ENCODE measurements at places on chromosomes 1 and 21.

DNA sequence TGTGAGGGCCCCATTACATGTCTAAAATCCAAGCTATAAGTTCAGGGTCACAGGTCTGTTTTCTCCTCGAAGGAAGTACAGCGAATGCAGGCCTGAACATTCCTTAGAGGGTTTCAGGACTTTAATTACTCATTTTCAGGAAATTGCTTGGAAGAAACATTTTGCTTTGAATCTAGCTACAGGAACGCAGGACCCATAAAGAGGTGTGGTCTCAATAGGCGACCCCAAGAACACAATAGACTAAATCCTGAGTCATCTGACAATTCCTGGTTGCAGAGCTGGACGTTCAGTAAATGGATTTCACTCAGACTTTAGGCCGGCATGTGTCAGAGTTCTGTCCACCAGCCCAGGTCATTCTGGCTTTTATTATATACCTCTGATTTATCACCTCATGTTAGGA is 1.0 kb upstream of the ERG start:
- no peak for DNase-seq

GRCh38 chr1:188444526-188444925 is 1615.8 kb downstream of the PLA2G4A start:
- DNase-seq = no peak

- no peak for DNase-seq
Observed at GRCh38 chr1:210294999-210295745, 33.5 kb upstream of the HHAT start.

GRCh38 chr1:33182401-33182841 is 578 bp upstream of the TRIM62 start:
- no peak for DNase-seq

DNA sequence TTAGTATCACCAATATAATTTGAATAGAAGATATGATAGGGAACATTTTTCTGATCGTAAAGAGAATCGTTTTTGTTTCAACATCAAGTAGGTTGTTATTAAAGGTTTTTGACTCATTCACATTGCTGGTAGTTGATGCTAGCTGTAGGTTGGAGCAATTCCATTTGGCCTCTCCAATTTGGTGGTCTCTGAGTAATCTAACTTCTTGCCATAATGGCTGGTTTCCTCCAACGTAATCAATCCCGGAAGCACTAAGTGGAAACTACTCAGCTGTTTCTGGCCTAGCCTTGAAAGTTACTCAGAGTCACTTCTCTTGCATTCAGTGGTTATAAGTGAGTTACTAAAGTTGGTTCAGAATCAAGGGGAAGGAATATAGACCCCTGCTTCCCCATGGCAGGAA is 26.0 kb downstream of the RCOR3 start:
- DNase-seq = no peak

- no peak for DNase-seq
Observed at GRCh38 chr1:235025422-235025984, 103.1 kb downstream of the TOMM20 start.

DNA sequence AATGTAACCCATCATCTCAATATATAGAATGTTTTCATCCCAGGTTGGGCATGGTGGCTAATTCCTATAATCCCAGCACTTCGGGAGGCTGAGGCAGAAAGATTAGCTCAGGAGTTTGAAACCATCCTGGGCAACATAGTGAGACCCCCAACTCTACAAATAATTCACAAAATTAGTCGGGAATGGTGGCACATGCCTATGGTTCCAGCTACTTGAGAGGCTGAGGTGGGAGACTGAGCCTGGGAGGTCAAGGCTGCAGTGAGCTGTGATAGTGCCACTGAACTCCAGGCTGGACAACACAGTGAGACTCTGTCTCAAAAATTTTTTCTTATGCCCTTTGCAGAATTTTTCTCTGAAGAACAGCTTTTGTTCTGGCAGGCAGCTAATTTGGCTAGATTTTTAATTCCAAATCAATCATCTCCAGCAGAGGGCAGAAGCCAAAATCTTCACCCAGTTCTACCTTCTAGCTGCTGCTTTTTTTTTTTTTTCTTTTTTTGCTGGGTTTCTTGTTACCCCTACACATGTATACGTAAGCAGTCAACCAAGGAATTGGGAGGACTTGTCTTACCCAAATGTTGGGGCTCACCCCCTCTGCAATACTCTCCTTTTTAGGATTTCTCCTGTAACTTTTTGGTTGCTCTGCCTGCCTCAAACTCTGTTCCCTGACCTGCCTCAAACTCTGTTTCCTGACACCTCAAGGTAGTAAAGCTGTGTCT is 2.7 kb upstream of the RAD54L start:
- DNase-seq = no peak

DNA sequence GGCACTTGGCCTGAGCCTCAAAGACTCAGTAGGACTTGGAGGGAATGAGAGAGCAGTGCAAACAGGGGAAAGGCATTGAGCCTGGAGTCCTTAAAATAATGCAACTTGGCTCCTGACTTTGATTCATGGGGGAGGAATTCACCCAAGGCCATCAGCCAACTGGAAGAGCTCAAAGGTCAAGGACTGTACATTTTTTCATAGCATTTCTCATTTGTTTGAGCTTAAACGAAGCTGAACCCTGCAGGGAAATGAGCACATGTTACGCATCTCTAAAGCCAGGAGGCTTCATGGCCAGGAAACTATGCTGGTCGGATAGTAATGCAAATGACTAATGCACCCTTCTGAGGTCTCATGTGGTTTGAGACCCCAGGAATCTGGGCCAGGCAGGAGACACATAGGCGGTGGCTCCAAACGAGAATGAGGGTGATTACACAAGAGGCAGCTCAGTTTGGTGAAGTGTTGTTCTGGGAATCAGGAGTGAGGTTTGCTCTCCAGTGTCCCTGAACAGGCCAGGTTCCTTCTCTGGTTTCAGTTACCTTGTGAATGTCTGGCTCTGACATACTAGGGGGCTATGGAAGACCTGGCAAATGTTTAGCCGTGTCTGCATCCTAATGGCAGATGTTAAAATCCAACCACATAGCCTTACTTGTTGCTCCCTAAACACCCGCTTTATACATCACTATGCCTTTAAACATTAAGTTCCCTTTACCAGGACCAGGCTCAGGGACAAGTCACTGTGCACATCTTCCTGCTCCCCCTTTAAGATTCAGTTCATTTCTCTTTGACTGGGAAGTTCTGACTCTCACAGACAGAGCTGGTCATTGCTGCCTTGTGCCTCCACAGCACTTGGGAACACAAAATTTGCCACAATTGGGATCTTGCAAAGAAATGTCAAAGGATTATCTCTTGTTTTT is 503.9 kb upstream of the USP24 start:
- DNase-seq = no peak

GRCh38 chr1:10210841-10211804 is 753 bp downstream of the KIF1B start:
- peak; percentile 3 for DNase-seq

DNA sequence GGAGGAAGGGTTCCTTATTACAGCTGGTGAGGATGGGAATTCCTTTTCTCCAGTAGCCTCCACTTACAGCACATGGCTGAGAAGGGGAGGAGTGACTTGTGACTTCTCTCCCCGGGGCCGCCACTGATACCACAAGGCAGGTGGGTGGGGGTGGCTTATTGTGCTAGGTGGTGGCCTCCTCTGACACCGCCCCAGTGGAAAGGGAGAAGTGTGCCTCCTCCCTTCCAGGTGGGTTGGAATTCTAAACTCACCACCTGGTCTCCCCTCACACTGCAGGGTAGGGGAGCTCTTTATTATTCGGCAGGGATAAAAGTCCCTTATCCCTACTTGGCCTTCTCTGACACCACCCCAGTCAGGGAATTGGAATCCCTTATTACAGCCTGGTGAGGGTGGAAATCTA is 89.5 kb downstream of the CCDC30 start:
- no peak for DNase-seq

DNA sequence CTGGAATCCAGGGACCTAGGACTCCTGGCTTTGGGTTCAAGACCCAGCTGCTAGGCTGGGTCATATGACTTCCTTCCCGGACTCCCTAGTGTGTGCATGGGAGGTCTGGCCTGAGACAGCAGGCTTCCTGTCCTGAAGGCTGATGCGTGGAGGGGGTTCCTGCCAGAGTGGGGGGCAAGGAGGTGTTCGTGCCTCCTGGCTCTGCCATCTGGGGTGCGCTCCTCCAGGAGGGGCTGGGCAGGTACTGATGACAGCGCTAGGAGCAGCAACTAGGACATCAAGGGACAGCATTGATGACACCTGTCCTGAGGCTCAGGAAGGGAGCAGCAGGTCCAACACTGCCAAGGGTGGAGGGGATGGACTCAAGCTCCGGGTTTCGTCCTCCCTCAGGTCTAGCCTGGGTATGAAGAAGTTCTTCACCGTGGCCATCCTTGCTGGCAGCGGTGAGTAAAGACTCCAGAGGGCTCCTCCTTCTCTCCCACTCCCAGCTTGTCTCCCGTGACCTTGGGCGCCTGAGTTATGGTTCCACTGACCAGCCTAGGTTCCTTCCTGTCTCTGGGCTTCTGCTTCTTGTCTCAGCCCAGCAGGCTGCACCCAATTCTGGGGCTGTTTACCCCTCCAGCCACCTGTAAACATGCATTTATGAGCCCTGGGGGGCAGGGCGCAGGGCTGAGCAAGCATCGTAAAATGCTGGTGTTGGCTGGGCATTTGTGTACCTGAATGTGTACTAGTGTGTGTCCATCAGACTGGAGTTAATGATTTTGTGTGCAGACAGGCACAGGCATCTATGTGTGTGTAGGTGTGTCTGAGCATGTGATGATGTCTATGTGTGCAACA is 871 bp downstream of the PLA2G2F start:
- no peak for DNase-seq

- DNase-seq = no peak
Observed at GRCh38 chr1:246687002-246687401, 37.2 kb upstream of the SCCPDH start.

DNA sequence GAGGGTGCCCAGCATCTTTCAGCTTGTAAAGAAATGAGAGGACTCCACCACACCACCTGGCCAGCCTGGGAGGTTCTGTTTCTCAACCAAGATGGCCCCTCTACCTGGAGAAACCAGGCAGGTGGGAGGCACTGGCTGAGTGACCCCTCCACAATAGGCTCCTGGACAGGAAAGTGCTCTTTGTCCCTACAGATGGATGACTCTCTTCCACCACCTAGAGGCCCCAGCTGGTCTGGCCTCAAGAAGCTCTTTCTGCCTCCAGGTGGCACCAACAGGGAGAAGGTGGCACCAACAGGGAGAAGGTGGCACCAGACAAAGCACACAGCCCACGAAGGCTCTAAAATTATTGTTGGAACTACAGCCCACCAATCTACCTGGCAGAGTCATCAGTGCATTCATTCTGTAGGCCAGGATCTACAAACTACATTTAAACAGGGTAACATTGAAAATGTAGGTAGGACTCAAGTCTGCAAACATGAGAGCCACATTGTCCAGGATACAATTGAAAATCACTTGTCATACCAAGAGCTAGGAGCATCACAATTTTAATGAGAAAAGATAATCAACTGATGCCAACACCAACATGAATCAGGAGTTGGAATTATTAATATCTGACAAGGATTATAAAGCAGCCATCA is 14.4 kb downstream of the TMPRSS3 start:
- DNase-seq = peak; percentile 28

GRCh38 chr1:106780806-106781569 is 275.5 kb upstream of the PRMT6 start:
- no peak for DNase-seq

DNA sequence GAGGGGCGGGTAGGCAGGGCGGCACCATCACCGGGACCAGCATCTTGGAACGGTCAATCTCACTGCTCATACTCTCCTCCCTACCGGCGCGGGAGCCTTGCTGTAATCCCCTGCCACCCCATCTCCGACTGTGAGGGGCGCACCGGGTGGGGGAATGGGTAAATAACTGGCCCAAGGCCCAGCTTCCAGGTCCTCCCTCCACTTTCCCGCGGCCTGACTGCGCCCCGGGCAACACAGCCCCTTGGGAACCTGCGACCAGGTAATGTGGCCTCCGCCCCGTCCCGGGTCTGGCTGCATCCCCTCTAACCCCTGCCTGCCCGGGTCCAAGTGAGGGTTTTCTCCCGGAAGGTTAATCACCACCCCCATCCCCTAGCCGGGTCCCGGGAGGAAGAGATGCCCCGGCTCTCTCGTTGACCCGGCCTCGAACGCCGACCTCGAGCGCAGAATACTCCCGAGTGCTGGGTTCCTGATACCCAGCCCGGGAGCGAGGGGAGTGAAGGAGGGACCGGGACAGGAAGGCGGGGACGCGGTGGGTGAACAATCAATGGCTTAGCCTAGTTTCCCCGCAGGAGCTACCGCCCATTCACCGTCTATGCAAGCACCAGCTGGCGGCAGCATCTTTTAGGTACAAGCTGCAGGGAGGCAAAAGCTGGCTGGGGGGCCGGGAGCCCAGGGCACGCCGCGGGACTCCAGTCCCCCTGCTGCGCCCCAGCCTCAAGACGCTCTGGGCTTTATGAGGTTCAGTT is 5.9 kb upstream of the LHX9 start:
- no peak for DNase-seq

DNA sequence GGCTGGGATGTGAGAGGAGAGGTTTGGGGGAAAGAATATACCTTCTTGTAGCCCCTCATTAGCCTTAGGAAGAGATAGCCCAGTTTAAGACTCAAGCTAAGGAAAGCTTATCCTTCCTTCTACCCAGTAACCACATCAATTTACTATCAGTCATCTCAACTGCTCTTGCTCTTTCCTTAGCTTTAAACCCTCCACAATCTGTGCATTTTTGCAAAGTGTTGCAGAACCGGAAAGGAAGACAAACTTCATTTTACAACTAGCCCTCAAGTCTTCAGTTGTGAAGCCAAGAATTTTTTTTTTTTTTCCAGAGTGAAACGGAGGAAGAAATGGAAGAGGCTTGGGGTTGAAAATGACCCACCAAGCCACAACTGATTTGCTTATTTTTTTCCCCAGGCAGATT is 137.0 kb upstream of the LMO4 start:
- no peak for DNase-seq

DNA sequence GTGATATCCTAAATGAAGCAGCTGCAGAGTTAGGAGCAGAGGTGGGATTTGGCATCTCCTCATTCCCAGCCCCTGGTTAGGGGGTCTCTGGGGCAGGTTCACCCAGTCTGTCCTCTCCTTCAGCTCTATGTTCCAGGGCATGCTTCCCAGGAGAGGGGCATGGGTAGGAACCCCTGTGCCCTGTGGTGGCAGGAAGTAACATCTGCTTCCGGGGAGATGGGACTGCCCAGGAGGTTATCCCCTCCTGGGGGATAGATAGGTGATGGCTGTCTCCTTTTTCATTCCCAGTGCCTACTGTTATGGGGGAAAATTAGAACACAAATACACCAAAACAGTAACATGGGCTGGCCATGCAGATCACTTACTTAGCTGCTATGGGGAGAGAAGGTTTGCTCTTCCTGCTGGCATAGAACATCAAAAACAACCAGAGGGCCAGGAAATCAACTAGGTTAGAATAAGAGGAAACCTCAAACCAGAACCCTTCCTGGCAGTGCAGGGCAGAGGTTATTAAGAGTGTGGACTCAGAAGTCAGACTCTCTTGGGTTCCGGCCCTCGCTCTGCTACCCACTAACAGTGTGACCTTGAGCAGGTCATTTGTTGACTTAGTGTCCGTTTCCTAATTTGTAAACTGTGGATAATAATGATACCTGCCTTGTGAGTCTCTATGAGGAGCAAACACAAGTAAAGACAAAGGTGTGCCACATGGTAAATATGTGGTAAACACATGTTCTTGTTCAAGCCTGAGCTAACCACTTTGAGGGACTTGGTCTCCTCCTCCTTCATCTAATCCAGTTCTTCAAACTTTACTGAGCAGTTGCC is 157.8 kb upstream of the JUN start:
- no peak for DNase-seq
